ENCODE measurements at places on chromosomes 12 and 14.

DNA sequence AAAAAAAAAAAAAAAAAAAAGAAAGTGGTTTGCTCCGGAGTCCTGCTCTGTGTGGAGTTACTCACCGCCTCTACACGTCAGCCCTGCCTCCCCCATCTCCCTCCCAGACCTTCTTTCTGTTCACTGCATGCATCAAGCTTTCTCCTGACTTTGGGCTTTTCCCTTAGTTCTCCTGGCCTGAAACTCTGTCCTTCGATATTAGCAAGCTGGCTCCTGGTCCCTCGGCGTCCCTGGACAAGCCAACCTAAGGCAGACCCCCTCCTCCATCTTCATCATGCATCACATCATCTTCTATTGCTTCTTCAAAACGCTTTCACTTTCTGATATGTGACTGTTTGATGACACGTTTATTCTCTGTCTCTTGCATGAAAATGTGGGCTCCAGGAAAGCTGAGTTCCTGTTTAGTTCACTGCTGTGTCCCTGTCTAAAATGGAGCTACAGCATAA lies 40.6 kb downstream of the SLC15A4 start:
- DNase-seq, result no peak

DNA sequence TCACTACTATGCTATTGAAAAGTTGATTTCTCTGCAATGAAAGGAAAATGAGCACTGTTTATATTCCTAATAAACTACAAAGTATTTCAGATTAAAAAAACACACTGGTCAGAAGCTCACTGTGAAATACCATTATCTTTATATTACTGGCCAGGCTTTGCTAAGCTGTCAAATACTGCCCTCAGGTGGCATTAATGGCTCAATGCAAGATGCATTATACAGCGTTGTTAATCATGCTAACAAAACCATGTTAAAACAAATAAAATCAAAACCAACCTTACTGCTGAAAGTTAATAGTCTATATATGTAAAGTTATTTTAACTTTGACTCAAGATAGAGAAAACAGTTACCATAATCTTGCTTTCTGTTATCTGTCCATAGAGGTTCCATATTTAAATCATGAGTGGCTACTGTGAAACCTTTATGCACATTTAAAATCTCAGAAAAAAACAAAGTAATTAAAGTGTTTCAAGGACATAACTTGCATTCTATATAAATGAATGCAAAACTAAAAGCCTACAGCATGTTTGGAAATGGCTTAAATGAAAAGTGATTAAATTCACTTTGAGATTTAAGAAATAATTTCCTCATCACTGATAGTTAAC lies 121.7 kb downstream of the RALGAPA1 start:
- DNase-seq, result peak; percentile 2

DNA sequence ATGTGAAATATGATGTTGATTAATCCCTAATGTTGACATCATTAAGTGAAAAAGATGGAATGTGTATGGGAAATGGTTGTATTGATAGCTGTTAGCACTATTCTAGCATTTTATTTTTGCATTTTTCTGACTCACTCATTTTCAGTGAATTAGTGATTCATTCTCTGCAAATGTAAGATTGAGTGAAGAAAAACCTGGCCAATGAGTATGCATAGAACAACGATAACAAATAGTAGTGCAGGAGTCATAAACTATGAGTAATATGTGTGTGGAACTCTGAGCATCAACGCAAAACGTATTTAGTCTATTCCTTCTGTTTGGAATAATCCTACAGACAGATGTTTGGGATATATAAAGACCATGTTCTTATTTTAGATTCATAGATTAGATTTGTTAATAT lies 76.3 kb upstream of the RTL1 start:
- DNase-seq, result no peak

GRCh38 chr14:99129211-99129696 lies 142.7 kb downstream of the BCL11B start:
- DNase-seq, result no peak

- no peak for DNase-seq
Measured at GRCh38 chr14:101461891-101462290, 99.4 kb upstream of the DIO3 start.

All from GM12878 (cell line).